ENCODE measurements at places on chromosomes 6 and 20.

GRCh38 chr6:56334937-56335336, 87.6 kb upstream of the COL21A1 start:
- no peak for DNase-seq

- DNase-seq: no peak
Observed at GRCh38 chr20:34210271-34210670, 31.0 kb upstream of the ASIP start.

DNA sequence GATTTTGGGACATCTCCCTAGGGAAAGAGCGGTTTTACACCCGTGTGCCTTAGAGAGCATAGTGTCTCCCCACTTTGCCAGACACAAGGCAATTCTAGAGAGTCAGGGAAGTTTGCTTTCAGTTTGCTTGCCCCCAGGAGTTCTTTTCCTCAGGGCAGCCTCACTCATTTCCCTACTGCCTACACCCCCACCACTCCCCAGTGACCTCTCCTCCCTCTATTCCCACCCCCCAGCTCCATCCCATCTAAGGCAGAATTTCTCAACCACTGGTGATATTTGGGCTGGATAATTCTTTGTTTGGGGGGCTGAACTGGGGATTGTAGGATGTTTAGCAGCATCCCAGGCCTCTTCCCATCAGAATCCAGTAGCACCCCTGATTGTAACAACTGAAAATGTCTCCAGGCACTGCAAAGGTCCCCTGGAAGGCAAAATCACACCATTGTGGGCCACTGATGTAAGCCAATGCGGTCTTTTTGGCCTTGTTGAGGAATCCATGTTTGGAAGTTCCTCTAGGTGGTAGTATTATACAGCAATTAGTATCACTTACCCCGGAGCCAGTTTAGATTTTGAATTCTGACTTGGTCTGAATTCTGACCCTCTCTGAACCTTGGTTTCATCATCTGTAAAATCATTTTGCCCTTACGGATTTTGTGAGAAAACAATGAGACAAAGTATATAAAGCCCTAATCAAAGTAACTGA, 1.3 kb downstream of the EPPIN start:
- DNase-seq: no peak

DNA sequence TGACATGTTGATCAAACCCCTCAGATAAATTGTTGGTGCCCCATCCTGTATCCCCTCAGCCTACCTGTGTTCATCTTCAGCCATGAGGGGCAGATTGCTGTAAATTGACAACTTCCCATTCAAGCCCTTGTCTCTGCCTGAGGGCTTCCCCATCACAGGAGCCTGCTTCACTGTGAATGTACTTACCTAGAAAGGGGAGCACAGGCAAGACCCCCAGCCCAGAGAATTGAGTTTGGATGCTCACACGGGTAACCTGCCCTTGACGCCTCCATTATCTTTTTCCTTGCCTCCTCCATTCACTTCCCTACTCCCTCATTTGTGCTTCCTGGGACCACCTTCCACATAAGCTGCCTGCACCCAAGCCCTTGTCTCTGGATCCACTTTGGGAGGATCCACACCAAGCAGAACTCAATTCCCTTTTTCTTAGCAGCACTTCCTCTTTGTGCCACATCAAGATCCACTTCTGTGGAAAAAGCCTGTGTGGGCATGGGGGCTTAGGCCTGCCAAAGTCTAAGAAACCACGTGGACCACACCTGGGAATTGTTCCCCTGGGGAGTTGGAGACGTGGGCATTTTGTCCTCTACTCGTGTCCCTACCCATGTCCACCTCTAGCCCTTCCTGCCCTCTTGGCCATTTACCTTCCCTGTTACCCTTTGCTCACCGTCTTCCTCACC, 103.4 kb upstream of the FOXA2 start:
- no peak for DNase-seq

- DNase-seq: no peak
Observed at GRCh38 chr6:152223636-152224035, 413.5 kb downstream of the SYNE1 start.

DNA sequence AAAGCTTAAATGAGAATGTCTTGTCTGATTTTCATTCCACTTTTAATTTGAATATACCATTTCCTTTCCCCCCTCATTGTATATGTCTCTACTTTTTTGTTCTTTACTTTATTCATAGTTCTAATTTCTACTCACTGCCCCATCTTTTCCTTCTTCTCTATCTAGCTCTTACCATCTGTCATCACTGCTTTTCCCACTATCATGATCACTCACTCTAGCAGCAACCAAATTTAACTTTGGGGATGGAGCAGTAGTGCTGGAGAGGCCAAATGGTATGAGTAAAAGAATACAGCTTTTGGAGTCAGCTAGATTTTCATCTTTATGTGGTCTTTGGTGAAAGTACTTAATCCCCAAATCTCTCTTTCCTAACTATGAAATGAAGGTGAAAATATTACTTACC, 25.5 kb downstream of the QKI start:
- no peak for DNase-seq

DNA sequence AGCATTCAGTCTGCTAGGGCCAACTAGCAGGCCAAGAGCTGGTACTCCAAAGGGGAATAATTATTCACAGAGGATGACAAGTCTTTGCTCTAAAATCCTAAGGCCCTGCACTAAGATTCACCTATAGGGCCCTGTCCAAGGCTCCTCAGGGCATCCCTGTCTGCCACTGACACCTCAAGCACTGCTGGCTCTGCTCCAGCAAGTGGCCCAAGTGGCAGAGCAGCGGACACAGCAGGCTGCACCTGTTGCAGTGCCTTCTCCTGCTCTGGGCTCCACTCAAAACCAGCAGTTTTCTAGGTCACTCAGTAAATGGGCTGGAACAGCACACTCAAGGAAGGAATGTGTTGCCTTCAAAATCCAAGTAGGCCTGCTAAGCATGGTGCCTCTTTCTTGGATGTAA, 36.4 kb upstream of the SMOC2 start:
- no peak for DNase-seq
